ENCODE measurements at places on chromosomes 4 and X.

- no peak for DNase-seq
These were observed 11.7 kb upstream of the SHOX start for GRCh38 chrX:618761-619450.

DNA sequence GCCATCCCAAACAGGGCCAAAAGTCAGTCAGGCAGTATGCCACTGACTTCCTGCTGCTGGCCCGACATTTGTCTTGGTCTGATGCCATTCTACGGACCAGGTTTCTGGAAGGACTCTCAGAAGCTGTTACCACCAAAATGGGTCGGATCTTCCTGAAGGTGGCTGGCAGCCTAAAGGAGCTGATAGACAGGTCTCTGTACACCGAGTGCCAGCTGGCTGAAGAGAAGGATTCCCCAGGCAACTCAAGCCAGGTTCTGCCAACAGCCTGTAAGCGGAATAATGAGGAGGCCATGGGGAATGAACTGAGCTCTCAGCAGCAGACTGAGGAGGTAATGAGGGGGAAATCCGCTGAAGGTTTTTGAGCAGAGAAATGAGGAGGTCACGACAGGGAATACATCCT is 95.7 kb downstream of the RTL9 start:
- no peak for DNase-seq

DNA sequence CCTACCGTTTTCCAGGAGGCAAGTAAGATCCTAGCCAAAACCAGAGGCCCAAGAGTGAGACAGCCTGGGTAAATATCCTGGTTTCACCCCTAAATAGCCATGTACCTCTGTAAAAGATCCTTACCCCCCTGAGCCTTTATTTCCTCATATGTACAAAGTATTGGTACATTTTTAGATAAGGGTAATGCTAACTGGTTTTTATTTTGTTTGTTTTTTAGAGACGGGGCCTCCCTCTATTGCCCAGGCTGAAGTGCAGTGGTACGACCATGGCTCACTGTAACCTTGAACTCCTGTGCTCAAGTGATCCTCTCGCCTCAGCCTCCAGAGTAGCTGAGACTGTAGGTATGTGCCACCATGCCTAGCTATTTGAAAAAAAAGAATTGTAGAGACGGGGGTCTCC is 29.4 kb downstream of the SERPINA7 start:
- no peak for DNase-seq

- no peak for DNase-seq
These were observed 105.3 kb downstream of the DTHD1 start for GRCh38 chr4:36386691-36387090.

All from effector CD4-positive, alpha-beta T cell (primary cell).